Progenitor cell of endocrine pancreas (in vitro differentiated cells): ENCODE measurements at places on chromosomes 1 and 21.

DNA sequence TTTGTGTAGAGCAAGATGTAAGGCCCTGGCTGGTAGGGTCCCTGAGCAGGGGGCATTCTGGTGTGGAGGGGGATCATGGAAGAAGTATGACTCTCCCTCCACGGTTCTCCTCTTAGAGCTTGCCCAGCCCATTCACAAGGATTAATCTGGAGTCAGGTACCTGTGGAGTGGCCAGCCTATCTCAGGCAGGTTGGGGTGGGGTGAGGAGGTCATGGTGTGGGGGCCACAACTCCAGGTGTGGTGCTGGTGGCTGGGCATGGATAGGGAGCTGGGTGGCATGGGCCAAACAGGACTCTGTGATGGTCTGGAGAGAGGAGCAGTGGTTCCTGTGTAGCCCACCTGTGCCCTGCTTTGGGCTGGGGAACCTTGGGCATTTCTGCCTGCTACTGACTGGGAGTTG is 32.3 kb downstream of the TMCC2 start:
- no peak for DNase-seq

- DNase-seq = no peak
Measured at GRCh38 chr1:228974273-228974672, 239.0 kb downstream of the RHOU start.

DNA sequence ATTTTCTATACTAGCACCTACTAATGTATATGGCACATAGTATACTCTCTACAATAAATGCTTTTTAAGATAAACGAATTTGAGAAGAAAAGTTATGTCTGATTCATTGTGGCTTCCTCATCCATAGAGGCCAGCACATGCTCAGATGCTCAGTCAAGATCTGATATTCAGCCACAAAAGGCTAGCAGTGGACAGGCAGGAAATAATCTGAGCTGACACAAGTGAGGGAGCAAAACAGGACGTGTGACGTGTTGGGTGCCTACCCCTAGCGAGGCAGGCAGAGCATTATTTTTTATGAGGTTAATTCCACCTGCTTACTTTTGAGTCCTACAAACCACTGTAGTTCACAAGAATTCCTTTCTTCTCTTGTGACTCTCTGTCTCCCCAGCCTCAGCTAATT is 550.9 kb downstream of the SMYD3 start:
- DNase-seq = no peak

- no peak for DNase-seq
Measured at GRCh38 chr1:180173952-180174351, 19.3 kb downstream of the QSOX1 start.

DNA sequence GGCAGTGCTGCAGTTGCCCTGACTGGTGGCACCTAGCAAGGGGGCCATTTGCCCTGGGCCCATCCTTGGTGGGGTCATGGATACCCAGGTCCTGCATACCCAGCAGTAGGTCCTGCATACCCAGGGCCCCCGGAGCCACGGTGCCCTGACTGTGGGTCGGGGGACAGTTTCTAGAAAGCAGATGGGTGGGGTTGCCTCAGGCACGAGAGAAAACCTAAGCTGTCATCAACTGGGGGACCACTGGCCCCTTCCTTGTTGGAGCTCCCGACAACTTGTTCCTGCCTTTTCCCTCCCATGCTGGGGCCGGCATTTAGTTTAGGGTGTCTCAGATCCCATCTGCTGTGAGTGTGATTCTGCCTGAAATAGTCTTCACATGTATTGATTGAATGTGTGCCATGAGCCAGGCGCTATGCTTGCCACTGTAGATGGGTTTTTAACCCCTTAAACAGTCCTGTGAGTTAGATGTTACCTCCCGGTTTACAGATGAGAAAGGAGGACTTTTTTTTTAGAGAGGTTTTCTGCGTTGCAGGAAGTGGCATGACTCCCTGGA is 15.6 kb downstream of the SPSB1 start:
- DNase-seq = no peak

- no peak for DNase-seq
Measured at GRCh38 chr1:37338658-37339057, 135.7 kb upstream of the ZC3H12A start.

DNA sequence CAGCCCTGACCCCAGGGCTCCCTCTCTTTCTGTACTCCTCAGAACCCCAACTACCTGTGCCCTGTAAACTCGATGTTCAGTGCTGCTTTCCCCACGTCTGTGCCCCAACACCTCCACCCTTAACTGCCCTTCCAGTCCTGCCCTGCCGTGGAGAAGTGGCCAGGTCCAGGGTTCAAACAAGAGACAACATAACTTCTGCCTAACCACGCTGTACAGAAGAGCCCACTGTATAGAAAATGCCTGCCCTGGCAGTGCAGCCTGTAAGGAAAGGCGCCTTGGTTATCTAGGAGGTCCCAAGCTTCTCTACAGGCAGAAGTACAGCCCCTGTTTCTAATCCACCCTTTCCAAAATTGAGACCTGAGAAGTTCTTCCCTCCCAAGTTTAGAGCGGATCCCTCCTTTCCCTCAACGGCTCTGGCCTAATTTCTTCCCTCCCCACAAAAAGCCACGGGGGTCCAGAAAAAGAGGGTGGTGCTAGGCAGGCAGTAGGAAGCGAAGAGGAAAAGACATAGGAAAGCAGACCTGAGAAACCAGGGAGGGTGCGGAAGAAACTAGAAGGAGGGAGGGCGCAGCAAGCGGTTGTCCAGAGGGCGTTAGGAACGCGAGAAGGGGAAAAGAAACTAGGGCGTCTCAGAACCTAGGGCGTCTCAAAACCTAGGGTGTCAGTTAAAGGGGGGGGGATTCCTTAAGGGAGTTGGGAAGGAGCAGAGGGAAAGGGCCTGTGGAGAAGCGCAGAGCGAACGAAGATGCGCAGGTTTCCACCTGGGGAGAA is 3.2 kb downstream of the DMRTA2 start:
- DNase-seq = no peak

GRCh38 chr1:36570478-36571060 is 87.9 kb upstream of the CSF3R start:
- no peak for DNase-seq

DNA sequence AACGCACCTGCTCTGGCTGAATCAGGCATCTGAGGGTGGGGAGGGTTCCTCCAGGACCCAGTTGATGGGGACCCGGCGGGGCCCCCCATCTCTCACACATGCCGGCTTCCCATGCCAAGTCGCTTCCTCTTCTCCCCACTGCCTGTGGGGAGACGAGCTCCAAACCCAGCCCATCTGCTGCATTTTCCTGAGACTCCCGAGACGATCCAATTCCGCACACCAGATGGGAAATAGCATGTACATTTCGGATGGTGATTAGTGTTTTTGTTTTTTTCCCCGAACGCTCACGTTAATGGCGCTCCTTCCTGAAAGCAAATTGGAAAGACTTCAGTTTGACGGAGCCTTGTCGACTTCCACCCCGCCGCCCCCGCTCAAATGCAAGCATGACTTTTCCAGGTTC is 13.2 kb upstream of the GRIK3 start:
- no peak for DNase-seq

DNA sequence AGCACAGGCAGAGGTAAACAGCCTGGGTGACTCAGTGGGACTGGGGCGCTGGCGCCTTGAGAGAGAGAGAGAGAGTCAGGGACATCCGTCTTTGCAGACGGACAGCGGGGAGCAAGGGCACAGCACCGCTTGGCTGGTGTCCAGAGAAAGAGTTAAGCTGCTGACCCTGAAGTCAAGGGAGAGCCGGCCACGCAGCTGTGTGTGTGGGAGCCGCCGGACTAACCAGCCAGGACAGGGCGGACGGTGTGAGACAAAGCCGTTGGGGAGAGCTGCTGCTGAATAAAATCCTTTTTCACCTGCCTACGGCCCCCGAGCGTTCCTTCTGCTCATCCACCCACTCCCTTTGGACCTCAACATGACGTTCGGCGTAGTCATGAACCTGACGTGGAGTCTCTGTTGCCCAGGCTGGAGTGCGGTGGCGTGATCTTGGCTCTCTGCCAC is 14.5 kb downstream of the CFAP74 start:
- DNase-seq = no peak
